Endothelial cell (in vitro differentiated cells): ENCODE measurements at places on chromosomes 3 and 15. TPM values are rescaled to one million over a fixed set of nuclear protein-coding genes. Genes with fewer than 3 reads are reported as not detected.

SLC9C1 gene
- total RNA-seq: 0.13 TPM

- no peak for DNase-seq
Observed at GRCh38 chr15:60406513-60407414, 9.0 kb upstream of the ANXA2 start.

- no peak for DNase-seq
Observed at GRCh38 chr15:58080398-58080797, 14.9 kb upstream of the ALDH1A2 start.

SHF gene
- 23.0 TPM for total RNA-seq

CCDC54 gene
- total RNA-seq: not detected

DNA sequence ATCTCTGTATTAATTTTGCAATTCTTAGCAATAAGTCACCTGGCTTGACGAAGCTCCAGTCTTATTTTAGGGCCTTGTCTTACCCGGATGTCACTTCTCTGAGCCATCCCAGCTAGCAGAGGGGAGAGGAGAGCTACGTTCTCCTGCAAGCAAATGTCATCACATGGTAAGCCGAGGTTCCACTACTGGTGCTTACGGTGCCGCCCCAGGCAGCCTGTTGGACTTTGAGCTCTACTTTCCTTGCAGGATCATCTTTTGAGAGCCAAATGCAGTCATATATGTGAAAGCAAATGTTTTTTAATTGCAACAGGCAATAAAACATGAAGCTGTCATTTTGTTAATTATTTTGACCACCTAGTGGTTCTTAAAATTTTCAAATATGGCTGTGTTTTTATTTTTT lies 140.9 kb downstream of the FAM43A start:
- no peak for DNase-seq

ESYT3 gene
- total RNA-seq: not detected

GRCh38 chr3:18847583-18848197 lies 300.6 kb upstream of the KCNH8 start:
- no peak for DNase-seq

DNA sequence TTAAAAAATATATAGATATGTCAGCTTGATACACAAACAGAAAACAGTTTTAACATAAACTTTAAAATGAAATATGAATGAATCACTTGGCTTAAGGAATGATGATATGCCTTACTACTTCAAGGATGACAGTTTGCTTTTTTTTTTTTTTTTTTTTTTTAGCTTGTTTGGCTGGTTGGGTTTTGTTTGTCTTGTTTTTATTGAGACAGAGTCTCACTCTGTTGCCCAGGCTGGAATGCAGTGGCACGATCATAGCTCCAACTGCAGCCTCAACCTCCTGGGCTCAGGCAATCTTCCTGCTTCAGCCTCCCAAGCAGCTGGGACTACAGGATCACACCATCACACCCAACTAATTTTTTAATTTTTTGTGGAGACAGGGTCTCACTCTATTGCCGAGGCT lies 14.5 kb downstream of the LRRC2 start:
- DNase-seq: no peak

- no peak for DNase-seq
Observed at GRCh38 chr3:189171707-189172106, at the start of gene TPRG1. TPRG1 (plus strand) TSS chr3:189171971; CDS start chr3:189207385, 35,414 bp downstream.

GRCh38 chr3:149784064-149784704 lies 8.2 kb downstream of the ANKUB1 start:
- DNase-seq: no peak

DNA sequence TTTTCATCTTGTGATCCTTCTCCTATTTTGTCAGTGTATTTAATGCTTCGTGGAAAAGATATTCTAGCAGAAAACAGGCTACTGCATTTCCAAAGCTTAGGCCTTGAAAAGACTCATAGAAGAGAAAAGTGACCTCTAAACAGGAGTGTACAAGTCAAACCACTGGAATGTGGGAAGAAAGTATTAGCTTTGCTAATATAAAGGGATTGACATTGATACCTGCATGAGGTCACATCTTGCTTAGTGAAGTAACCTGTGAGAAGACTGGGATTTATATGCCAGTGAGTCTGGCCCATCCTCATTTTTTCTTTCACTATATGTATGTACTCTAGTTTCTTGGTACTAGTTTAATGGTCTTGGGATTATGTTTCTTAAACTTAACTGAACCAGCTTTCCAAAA lies 132.9 kb upstream of the TMC3 start:
- no peak for DNase-seq

GRCh38 chr3:130779031-130779430 lies 32.4 kb upstream of the PIK3R4 start:
- no peak for DNase-seq

- no peak for DNase-seq
Observed at GRCh38 chr3:71090207-71090606, 493.3 kb downstream of the FOXP1 start.
